ENCODE measurements at places on chromosomes 3 and 15. TPM values are rescaled to one million over a fixed set of nuclear protein-coding genes. Genes with fewer than 3 reads are reported as not detected.

CHSY1 gene
- polyA plus RNA-seq, result 2.8 TPM

- DNase-seq, result no peak
Observed at GRCh38 chr3:59660852-59661625, 611.2 kb upstream of the CFAP20DC start.

DNA sequence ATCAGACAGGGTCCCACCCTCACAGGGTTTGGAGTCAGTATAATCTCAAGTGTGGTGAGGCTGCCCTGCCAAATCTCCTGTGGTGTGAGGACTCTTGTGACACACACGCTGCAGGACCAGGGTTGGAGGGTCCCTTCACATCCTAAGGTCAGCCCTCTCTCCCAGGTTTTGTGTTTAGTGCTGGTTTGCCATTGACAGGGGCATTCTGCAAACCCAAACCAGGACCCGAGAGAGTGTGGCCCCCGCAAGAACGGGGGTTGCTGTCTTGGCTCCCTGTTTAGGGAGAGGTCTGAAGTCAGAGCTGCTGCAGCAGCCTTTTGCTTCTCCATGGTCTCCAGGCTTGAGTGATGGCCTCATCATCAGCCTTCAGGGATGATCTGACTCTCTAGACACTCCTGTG is 14.7 kb downstream of the FAM107A start:
- DNase-seq, result no peak

NPAP1 gene
- not detected for polyA plus RNA-seq

NUP210 gene
- 36.7 TPM for polyA plus RNA-seq
